ENCODE measurements at places on chromosomes 4 and X. TPM values are rescaled to one million over a fixed set of nuclear protein-coding genes. Genes with fewer than 3 reads are reported as not detected.

- peak; percentile 73 for ATAC-seq
These were observed 196.5 kb upstream of the HS3ST1 start for GRCh38 chr4:11625211-11625610.

DNA sequence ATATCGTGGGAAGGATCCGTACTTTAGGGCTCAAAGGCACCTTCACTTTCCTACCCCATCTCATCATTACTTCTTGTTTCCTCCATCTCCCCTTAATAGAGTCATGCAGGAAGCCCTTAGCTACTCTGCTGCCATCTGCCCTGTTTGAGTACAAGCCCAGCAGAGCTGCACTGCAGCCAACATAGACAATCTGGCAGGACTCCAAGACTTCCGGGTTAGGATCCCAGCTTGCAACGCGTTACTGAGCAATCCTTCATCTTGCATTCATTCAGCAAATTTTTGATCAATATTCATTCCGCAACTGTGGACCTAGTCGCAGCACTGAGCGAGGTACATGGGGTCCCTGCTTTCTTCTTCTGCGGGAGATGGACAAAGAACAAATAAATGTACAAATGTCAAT is 344.9 kb downstream of the BCOR start:
- no peak for ATAC-seq

DNA sequence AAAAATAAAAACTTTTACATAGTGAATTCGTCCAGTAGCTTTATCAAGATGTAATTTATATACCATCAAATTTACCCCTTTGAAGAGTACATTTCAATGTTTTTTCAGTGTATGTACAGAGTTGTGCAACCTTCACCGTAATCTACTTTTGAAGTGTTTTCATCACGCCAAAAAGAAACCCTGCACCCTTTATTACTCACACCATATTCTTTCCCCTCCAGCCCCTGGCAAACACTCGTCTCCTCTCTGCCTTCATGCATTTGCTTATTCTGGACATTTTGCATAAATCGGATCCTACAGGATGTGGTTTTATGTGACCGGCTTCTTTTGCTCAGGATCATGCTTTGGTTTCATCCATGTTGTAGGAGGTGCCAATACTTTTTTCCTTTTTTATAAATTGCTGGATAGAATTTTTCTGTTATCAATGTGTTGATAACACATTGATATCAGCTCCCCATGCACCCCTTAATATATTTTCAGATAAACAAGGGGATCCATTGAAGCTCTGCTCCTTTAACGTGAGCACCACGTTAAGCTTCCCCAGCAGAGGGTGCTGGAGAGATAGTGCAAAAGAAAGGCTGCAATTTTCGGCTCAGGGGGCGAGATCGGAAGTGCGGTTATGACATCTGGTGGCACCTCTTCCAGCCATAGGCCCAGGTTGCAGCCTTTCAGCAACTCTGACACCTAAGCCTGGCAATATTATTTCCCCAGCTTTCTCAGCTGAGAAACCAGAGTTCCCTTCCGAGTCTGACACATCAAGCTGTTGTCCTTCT is 100.1 kb upstream of the VCX3B start:
- ATAC-seq, result no peak

GRCh38 chrX:119791437-119792231 is at the start of gene RPL39:
TSS of gene RPL39 (minus strand) at chrX:119791630. CDS start at chrX:119791576, 54 bp downstream.
- ATAC-seq, result peak; percentile 97

The VGLL1 gene
- not detected for total RNA-seq

The SOX3 gene
- 17.3 TPM for total RNA-seq

The GSX2 gene
- total RNA-seq, result not detected
